ENCODE measurements at places on chromosomes 2 and 18. TPM values are rescaled to one million over a fixed set of nuclear protein-coding genes. Genes with fewer than 3 reads are reported as not detected.

DNA sequence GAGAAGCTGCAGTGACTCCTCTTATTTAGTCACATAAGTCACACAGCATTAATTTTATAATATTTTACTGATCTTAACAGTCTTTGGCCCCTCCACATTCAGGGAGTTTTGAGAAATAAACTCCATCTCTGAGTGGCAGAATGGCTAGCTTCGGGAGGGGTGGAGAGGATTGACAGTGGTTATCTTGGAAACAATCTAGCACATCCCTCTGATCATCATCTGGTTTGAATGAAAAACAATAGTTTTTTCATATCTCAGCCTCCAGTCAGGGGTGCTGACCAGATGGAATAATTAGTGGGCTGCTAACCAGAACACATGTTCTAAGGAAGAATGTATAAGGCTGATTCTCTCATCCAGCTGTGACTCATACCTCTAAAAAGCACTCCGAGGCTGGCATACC lies 477.5 kb downstream of the DPP10 start:
- H3K27ac ChIP-seq = no peak overlapping the region
- no peaks in the 10 kb centered on the region for H3K4me1 ChIP-seq
- DNase-seq = no peak
- no peak overlapping the region for H3K4me3 ChIP-seq
- no peaks in the 10 kb centered on the region for H3K27me3 ChIP-seq

DNA sequence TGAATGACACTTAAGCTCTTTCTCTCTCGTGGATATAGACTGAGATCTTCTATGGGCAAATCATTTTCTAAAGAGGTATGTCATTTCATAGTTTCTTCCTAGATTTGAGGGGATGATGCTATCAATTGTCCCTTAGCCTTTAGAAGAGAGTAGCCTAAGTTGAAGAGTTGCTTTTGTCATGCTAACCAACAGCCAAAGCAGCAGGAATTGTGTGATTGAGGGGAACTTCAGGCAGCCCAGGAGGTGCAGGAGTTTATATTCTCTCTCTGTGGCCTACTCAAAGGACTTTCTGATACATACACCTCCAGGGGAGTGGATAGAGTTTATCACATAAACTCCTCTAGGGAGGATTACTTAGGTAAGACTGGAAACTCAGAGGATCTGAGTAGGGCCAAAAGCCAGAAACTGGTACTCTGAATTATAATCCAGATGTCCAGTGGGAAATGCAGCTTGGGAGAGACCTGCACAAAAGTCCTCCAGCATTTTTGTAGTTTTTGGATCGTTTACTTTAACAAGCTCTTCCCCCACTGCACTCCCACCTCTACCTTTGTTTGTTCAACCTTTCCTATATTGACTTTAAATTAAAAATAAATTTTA lies 150.7 kb upstream of the CCDC68 start:
- H3K27me3 ChIP-seq = no peaks in the 10 kb centered on the region
- no peak for DNase-seq
- no peak overlapping the region for H3K4me3 ChIP-seq
- H3K4me1 ChIP-seq = peaks cover 14% of the 10 kb centered on the region
- H3K36me3 ChIP-seq = no peaks in the 10 kb centered on the region
- no peak overlapping the region for H3K27ac ChIP-seq

DNA sequence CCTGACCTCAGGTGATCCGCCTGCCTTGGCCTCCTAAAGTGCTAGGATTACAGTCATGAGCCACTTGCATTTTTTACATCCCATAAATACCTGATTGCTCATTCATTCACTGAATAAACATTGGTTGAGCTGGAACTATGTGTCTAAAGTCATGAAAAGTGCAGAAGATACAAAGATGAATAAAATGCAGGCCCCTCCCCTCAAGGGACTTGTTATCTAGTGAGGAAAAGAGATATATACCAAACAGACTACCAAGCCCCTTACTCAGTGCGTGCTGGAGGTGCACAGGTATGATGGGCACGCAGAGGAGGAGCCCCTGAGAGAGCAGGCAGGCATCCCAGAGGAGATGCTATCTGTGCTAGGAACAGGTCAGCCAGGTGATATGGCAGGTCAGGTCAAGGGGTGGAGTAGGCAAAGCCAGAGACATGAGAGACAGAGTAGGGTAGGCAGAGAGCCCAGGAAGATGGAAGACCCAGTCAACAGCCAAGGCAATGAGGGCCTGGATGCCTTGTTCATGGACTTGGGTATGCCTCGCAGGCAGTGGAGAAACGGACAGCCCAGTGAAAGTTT lies 7.7 kb downstream of the FHL2 start:
- H3K27me3 ChIP-seq = no peaks in the 10 kb centered on the region
- H3K4me1 ChIP-seq = peaks cover 91% of the 10 kb centered on the region
- H3K4me3 ChIP-seq = no peak overlapping the region
- peak overlapping the region; percentile 91 for H3K27ac ChIP-seq
- peaks cover 25% of the 10 kb centered on the region for H3K36me3 ChIP-seq

GRCh38 chr18:74947417-74947816 lies 261.5 kb downstream of the PTGR3 start:
- no peak overlapping the region for H3K27ac ChIP-seq
- DNase-seq = no peak
- H3K4me1 ChIP-seq = peaks cover 40% of the 10 kb centered on the region
- H3K36me3 ChIP-seq = no peaks in the 10 kb centered on the region
- H3K4me3 ChIP-seq = no peak overlapping the region

- no peaks in the 10 kb centered on the region for H3K4me1 ChIP-seq
- H3K27me3 ChIP-seq = no peaks in the 10 kb centered on the region
- H3K36me3 ChIP-seq = no peaks in the 10 kb centered on the region
Observed at GRCh38 chr2:149363958-149364357, 33.6 kb downstream of the LYPD6 start.

DNA sequence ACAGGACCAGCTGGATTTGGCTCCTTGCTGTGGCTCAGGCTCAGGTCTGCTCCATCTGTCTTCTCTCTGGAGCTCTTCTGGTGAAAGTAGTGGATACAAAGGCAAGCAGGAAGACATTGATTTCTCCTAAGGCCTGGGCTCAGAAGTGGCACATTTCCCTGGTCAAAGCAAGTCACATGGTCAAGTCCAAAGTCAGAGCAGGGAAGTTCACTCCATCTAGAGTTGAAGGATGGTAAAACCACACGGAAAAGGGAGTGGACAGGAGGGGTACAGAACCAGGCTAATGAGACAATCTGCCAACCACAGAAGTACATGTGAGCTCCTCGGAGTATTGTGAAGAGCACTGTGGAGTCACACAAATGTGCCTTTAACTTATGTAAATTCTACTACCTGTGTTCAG lies 66.1 kb downstream of the MARCO start:
- H3K36me3 ChIP-seq = no peaks in the 10 kb centered on the region
- peaks cover 2% of the 10 kb centered on the region for H3K4me1 ChIP-seq
- H3K27ac ChIP-seq = no peak overlapping the region
- DNase-seq = no peak

GRCh38 chr2:42809819-42810120 lies 17.4 kb upstream of the HAAO start:
- peak overlapping the region; percentile 67 for H3K4me3 ChIP-seq
- H3K27me3 ChIP-seq = no peaks in the 10 kb centered on the region
- H3K27ac ChIP-seq = peak overlapping the region; percentile 90
- peaks cover 36% of the 10 kb centered on the region for H3K4me1 ChIP-seq

- no peak overlapping the region for H3K4me3 ChIP-seq
- no peaks in the 10 kb centered on the region for H3K36me3 ChIP-seq
- no peak for DNase-seq
- H3K27me3 ChIP-seq = no peaks in the 10 kb centered on the region
- H3K27ac ChIP-seq = no peak overlapping the region
- peaks cover 26% of the 10 kb centered on the region for H3K4me1 ChIP-seq
Observed at GRCh38 chr2:71100195-71100964, 29.6 kb downstream of the MCEE start.

GRCh38 chr2:159003555-159003954 lies 35.1 kb downstream of the TANC1 start:
- no peak overlapping the region for H3K27ac ChIP-seq
- no peak overlapping the region for H3K4me3 ChIP-seq
- peaks cover 11% of the 10 kb centered on the region for H3K4me1 ChIP-seq
- H3K36me3 ChIP-seq = peaks cover 6% of the 10 kb centered on the region
- no peaks in the 10 kb centered on the region for H3K27me3 ChIP-seq

DNA sequence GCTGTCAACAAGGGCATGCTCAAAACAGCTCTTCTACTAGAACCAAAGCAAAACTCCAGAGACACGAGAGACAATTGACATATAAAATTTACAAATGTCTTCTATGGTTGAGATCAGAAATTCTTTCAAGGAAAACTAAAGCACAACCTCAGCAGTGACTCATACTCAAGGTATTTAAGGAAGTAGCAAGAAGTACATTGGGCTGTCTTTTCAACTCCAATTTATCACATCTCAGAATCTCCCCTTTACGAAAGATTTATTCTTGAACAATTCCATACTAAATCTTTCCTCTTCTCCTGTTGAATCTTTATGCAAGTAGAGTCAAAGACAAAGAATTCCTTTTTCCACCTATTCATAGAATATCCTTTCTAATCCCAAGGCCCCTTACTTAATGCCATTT lies 324.0 kb downstream of the IRS1 start:
- no peaks in the 10 kb centered on the region for H3K27me3 ChIP-seq
- no peak for DNase-seq
- H3K36me3 ChIP-seq = peaks cover 3% of the 10 kb centered on the region
- H3K27ac ChIP-seq = peak overlapping the region; percentile 87
- H3K4me1 ChIP-seq = peaks cover 43% of the 10 kb centered on the region

DNA sequence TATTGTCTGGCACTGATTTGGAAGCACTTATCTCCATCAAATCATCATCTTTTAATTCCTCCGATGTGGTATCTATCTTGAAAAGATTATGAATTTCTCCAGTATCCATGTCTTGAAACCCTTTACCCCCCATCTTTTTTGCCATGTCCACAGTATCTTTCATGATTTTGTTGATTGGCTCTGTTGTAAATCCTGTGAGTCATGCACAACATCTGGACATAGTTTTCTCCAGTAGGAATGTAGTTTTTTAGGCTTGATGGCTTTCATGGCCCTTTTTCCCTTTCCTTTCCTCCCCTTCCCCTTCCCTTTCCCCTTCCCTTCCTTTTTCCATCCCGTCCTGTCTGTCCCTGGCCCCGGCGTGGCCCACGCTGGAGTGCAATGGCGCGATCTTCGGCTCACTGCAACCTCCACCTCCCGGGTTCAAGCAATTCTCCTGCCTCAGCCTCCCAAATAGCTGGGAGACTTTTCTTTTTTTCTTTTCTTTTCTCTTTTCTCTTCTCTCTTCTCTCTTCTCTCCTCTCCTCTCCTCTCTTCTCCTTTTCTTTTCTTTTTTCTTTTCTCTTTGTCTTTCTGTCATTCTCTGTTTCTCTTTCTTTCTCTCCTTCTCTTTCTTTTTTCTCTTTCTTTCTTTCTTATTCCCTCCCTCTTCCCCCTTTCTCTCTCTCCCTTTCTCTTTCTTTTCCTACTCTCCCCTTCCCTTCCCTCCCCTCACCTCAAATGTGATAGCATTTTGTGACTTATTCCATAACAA lies 18.4 kb upstream of the ZNF638 start:
- peaks cover 8% of the 10 kb centered on the region for H3K36me3 ChIP-seq
- H3K4me1 ChIP-seq = no peaks in the 10 kb centered on the region
- no peak overlapping the region for H3K4me3 ChIP-seq
- H3K27me3 ChIP-seq = no peaks in the 10 kb centered on the region
- no peak for DNase-seq

GRCh38 chr18:11040823-11041656 lies 108.3 kb downstream of the PIEZO2 start:
- peaks cover 55% of the 10 kb centered on the region for H3K4me1 ChIP-seq
- H3K27ac ChIP-seq = peak overlapping the region; percentile 70
- peaks cover 3% of the 10 kb centered on the region for H3K36me3 ChIP-seq
- H3K4me3 ChIP-seq = no peak overlapping the region
- no peaks in the 10 kb centered on the region for H3K27me3 ChIP-seq

- no peaks in the 10 kb centered on the region for H3K27me3 ChIP-seq
- H3K36me3 ChIP-seq = peaks cover 8% of the 10 kb centered on the region
- no peak for DNase-seq
- H3K27ac ChIP-seq = peak overlapping the region; percentile 60
- no peak overlapping the region for H3K4me3 ChIP-seq
- peaks cover 55% of the 10 kb centered on the region for H3K4me1 ChIP-seq
Observed at GRCh38 chr2:237322564-237322963, 91.4 kb downstream of the COL6A3 start.

GRCh38 chr18:72407048-72407447 lies 137.1 kb downstream of the CBLN2 start:
- no peak for DNase-seq
- H3K27me3 ChIP-seq = no peaks in the 10 kb centered on the region
- H3K4me3 ChIP-seq = no peak overlapping the region
- H3K27ac ChIP-seq = no peak overlapping the region

GRCh38 chr18:2920027-2920426 lies 73.2 kb downstream of the EMILIN2 start:
- H3K27ac ChIP-seq = no peak overlapping the region
- peaks cover 44% of the 10 kb centered on the region for H3K36me3 ChIP-seq
- no peaks in the 10 kb centered on the region for H3K27me3 ChIP-seq
- no peaks in the 10 kb centered on the region for H3K4me1 ChIP-seq
- DNase-seq = no peak
- H3K4me3 ChIP-seq = no peak overlapping the region

DNA sequence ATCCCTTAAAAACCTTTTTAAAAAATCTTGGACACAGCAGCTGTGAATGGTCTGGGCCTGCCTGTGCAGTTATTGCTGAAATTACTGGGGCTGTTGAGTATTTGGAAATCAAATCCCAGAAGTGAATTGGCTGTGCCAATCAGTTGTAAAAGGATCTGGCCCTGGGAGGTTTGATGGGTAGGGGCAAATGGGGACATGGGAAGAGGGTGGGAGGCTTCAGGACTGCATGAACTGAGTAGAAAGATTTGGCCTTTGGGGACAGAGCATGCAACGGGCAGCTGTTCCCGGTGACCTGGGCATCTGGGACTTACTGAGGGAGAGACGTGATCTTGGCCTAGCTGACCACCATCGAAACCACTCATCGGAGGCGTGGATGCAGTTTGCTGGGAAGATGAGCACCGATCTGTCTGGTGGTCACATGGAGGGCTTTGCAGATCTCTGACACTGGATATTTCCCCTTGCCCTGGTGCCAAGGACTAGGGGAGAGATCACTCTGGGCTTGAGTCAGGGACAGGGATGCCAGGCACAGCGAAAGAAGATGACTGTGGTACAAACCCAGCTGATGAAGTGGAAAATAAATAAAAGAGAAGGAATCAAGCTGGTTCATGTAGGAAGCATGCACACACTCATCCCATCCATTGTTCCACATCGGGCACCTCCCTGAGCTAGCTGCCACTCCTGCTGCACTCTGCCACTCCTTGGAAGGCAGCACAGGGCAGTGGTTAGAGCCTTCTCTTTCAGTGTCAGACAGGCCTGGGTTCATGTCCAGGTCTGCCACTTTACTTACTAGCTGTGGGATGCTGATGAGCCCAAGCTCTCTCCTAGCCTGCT lies 58.4 kb downstream of the SEMA4F start:
- no peaks in the 10 kb centered on the region for H3K36me3 ChIP-seq
- H3K27me3 ChIP-seq = no peaks in the 10 kb centered on the region
- no peak for DNase-seq
- H3K4me3 ChIP-seq = no peak overlapping the region
- no peak overlapping the region for H3K27ac ChIP-seq

NMUR1 gene
- total RNA-seq = 0.10 TPM

EHD3 gene
- 29.9 TPM for total RNA-seq

E2F6 gene
- 15.1 TPM for total RNA-seq

CIDEA gene
- total RNA-seq = not detected

TPO gene
- total RNA-seq = not detected

SERPINB13 gene
- total RNA-seq = not detected

EVX2 gene
- not detected for total RNA-seq

CD207 gene
- not detected for total RNA-seq

PTCD3 gene
- total RNA-seq = 48.6 TPM

Measured in chondrocyte (in vitro differentiated cells).